ENCODE measurements at places on chromosomes 7 and 10.
A peak's percentile ranks its signal among the peaks of the same experiment; 100 is the strongest.

DNA sequence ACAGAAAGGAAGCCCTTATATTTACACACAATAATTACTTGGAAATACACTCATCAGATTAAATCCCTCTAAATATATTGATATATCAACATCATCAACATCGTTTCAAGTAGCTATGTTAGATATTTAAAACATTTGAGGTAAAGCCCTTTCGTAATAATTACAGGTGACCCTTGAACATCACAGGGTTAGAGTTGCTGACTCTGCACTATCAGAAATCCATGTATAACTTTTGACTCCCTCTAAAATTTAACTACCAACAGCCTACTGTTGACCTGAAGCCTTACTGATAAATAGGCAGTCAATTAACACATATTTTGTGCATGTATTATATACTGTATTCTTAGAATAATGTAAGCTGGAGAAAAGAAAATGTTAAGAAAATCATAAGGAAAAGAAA, 34.6 kb upstream of the LRRN3 start:
- DNase-seq, result no peak

DNA sequence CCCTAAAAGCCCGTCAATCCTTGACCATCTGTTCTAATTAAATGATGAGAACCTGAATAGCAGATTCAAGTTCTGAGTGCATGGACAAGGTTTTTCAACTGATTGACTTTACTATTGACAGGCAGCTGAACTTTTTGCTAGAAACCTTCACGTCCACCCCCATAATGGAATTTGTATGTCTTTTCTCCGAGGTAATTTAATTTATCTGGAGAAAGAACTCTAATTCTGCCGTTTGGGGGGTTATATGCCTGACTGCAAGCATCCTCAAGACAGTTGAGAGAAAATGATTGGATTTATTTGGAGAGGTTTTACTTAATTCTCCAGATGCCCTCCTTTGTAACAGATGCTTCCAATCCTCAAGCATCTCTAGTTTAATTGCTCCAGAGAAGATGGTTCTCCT, 1053.4 kb upstream of the AUTS2 start:
- DNase-seq, result no peak

DNA sequence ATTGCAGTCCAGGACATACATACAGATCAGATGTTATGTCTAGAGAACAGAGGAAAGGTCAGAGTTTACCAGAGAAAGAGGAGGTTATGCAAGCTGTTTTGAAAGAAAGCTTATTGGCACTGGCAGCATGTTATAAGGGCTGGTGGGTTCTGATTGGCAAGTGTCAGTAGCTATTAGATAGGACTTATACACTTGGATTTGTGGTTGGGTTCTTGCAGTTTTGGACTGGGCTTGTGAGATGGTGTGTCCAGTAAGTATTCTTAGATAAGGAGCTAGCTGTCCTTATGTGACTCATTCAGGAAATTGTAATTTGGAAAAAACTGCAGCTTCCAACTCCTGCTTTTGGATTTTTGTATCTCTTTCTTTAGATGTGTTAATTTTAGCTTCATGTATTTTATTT, 130.7 kb upstream of the NAMPT start:
- no peak for DNase-seq

- no peak for DNase-seq
These were observed 34.8 kb upstream of the INMT start for GRCh38 chr7:30717181-30717580.

GRCh38 chr7:127950233-127950935, 80.9 kb downstream of the LRRC4 start:
- DNase-seq, result no peak

GRCh38 chr7:66204822-66205740, at the start of gene TPST1:
TPST1 (plus strand) TSS chr7:66205334; CDS start chr7:66240426, 35,092 bp downstream.
- peak; percentile 77 for DNase-seq

DNA sequence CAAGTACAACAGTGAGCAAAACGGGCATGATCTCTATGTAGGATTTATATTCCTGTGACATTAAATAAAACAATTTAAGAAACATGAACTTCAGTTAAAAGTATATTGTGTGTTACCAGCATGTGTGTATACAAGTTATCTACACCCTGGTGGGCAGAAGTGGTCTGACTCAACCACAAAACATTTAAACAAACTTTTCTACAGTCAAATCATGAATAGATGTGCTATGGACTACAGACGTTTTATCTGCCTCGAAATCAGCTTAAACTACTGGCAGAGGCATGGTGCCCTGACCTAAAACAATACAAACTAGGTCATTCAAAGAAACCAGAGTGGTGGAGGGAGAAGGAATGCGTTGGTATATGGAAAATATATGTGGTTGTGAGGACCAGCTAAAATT, 3.6 kb downstream of the ARL3 start:
- DNase-seq, result no peak

Data from stimulated activated CD4-positive, alpha-beta T cell treated with anti-CD3 and anti-CD28 coated beads, Interleukin-1b, Interleukin-23, amount 100 ng/mL, for 48 hours (primary cell).